ENCODE measurements at places on chromosomes 5 and 9.

GRCh38 chr5:122736086-122736845 is 38.6 kb upstream of the SNX2 start:
- DNase-seq, result no peak

- no peak for DNase-seq
Measured at GRCh38 chr9:36864491-36865410, 169.3 kb downstream of the PAX5 start.

DNA sequence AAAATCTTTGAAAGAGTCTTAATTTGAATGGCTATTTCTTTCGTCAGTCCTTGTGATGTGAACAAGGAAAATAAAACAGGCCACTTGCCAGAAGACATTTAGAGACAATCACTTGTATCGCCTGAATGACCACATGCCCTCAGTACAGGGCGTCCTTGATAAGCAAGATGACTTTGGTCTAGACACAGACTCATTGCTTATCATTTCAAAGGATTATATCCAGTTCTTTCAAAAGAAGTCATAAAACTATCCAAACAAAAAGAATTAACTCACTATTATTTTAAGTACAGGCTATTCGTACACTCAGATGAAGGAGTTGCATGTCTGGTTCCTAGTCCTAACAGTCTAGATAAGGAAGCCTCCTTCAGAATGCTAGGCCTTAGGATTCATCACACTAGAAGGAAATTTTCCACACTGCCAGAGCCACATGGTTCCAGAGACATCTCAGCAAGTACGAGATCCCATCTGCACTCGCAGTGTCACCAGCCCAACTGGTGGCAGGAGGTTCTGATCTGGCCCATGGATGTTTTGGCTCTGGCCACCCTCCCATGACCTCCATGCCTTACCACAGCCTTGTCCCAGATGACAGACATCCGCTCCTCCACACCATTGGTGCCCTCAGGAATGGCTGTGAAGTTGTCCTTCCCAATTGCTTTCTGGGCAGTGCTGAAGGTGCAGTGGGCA is 109.6 kb downstream of the DPYSL3 start:
- DNase-seq, result no peak

- no peak for DNase-seq
Measured at GRCh38 chr9:37163299-37163698, 42.9 kb downstream of the ZCCHC7 start.

DNA sequence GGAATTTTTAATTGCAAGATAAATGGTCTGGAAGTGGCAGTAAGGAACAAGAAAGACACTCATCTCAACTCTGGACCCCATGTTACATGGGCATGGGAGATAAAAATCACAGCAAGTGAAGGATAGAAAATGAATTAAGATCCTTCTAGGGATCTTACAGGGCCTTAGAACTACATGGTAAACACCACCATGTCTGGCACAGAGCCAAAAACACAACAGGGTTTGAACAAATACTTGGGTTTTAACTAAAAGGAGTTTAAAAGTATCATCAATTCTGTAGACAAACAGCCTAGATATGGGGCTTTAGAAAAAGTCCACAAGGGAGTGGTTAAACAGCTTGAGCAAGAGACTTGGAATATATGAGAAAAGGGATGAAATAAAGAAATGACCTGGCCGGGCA is 366.4 kb downstream of the ARL15 start:
- no peak for DNase-seq

- DNase-seq, result no peak
Measured at GRCh38 chr9:38178237-38178636, 109.2 kb upstream of the SHB start.

- DNase-seq, result no peak
Measured at GRCh38 chr9:77013206-77013931, 6.1 kb upstream of the FOXB2 start.

DNA sequence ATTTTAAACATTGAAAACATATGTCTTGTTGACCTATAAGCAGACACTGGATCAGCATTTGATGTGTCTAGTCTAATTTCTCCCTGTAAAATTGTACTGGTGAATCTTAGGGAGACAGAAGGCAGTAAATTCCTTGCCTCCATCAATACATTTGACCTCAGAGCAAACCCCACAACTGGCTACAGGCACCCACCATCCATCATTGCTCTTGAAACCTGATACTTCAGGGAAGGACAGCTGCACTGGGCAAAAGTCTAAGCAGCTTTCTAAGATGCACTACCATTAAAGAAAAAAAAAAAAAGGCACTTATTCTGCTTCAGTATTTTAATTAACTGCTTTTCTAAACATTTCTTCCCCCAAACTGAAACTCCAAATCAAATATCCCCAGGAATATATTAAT is 1051.3 kb upstream of the DMAC1 start:
- DNase-seq, result no peak

- no peak for DNase-seq
Measured at GRCh38 chr9:19994296-19994695, 205.5 kb upstream of the SLC24A2 start.

GRCh38 chr9:34580358-34580757 is 9.2 kb downstream of the CNTFR start:
- no peak for DNase-seq

DNA sequence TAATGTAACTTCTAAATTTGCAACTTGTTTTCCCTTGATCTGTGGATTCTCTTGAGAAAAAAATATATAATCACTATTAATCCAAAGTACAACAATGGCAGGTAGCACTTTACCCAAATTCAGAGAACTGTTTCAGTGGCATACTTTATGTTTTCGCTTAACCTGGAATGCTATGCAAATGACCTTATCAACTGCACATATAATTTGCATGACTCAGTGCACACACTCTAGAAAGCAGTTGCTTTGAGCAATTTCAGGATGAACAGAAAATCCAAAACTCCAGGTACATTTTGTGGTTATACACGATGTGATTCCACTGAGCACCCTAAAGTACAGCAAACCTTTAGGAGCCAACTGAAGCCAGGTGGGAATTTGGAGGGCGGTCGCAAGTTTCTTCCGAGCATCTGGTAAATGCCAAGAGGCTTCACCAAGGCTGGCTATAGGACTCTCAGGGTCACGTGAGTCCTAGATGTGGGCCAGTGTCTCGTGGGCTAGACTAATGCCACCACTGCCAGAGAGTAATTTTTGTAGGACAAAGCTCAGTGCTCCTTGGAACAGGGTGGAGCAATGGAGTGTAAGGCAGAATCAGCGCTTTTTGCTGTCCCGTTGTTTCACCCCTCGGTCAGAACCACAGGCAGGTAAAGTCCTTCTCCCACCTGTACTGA is 37.3 kb downstream of the DMGDH start:
- no peak for DNase-seq

All from T-cell (primary cell).